ENCODE measurements at places on chromosomes 2 and 18.

GRCh38 chr18:8721094-8721669 is 15.8 kb downstream of the MTCL1 start:
- DNase-seq, result no peak

DNA sequence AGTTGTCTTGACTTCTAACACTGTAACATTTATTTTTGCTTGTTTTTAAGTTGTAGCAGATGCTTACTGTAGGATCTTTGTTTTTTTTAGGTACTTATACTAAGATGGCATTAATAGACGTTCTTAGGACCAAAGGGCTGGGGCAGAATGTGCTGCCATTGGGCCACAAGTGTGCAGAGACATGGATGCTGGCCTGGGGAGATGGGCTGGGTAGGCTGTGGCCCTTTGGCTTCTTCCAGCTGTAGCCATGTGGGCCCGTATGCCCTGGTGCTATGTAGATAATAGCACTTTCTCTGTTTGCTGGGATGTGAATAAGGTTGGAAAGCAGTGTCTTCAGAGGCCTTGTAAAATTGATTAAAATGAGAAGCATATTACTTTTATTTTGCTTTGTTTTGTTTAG is 18.8 kb downstream of the RAB31 start:
- no peak for DNase-seq

- DNase-seq, result no peak
Observed at GRCh38 chr2:189177251-189177840, 2.2 kb downstream of the COL5A2 start.

DNA sequence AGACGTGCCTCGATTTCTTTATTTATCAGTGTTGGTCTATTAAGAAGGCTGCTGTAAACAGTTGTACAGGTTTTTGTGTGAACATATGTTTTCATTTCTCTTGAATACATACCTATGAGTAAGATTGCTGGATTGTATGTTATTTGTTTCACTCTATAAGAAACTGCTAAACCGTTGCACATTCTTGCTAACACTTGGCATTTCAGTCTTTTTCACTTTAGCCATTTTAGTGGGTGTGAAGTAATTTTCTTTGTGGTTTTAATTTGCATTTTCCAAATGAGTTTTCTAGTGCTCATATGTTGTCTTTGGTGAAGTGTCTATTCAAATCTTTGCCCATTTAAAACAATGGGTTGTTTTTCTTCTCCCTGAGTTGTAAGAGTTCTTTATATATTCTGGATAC is 221.5 kb upstream of the SMAD7 start:
- no peak for DNase-seq

DNA sequence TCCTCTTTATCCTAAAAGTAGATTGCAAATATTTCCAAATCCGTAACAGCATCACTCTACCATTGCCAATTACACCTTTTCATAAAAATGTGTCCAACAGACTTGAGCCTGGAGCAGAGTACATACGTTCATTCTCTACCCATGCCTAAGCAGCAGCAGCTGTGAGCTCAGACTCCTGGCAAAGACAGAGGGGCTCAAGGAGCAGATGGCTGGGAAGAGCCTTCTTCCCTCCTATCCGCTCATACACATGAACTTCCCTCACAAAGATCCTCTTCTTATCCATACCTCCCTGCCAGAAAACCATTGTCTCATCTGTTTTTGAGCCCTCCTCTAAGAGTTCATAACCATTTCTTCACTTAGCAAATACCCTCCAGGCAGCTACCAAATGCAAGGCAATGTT is 164.3 kb upstream of the ARL4C start:
- no peak for DNase-seq

GRCh38 chr2:172279813-172280212 is 147.6 kb upstream of the ITGA6 start:
- DNase-seq, result no peak
